NCI-H446 treated with DMSO at 0.1 percent for 48 hours (cell line): ENCODE measurements at places on chromosomes 1 and 21.

DNA sequence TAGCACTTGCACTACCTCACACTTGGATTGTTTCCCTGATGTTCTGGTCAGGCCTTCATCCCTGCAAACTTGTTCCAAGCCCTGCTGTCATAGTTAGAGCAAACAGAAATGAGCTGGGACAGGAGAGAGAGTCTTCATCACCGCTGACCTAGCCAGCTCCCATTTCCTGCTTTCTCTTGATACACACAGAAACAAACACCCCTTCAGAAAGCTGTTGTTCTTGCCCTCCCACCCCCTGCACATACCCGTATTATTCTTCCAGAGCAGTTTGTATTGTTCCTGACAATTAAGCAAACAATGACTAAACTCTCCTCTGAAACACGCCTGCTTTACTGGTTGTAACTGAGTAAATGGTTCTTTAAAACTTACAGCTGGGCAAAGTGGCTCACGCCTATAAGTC is 2.9 kb upstream of the SYT2 start:
- no peak for DNase-seq

DNA sequence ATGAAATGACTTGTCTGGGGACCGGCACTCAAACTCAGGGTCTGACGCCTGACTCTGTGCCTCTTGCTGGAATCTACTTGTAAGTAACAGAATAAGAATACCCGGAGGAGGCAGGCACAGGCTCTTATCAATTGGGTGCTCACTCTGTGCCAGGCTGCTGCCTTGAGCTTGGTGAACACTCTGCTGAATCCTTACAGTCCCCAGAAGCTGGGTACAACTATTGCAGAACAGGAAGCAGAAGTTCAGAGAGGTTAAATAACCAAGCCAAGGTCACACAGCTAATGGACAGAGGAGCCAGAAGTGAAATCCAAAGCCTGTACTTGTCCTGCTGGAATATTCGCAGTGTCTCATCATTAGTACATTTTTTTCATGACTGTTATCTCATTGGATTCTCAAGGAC is 86.0 kb downstream of the EPHB2 start:
- DNase-seq = no peak

DNA sequence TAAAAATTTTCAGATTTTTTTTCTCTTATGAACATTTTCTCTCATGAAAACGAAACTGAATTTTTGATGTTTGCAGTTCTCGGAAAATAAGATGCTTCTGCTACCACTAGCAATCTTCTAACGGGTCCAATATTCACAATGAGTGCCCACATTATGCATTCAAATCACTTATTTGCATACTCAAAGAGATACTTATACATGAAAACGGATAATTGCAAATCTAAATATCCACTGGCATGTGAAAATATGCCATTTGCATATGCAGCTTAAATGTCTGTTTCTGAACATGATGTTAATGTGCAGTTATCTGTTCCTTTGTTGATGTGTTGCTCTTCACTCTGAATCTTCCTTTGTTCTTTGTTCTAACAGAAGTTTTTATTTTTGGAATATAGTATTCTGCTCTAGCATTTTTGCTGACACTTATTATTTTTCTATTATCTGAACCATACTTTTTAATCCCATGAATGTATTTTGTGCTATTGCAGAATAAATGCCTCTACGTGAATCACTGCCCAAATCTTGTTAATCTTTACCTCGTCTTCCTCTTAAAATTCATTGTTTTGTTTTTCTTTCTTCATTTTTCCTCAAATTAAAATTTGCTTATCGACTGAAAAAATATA is 259.4 kb upstream of the BRINP3 start:
- no peak for DNase-seq

- no peak for DNase-seq
Measured at GRCh38 chr21:15904389-15904788, 174.6 kb downstream of the USP25 start.

- no peak for DNase-seq
Measured at GRCh38 chr1:83418558-83418957, 580.4 kb downstream of the TTLL7 start.
